ENCODE measurements at places on chromosomes 3 and 15.

GRCh38 chr15:72515591-72516389 is 41.7 kb downstream of the ARIH1 start:
- DNase-seq = no peak

GRCh38 chr3:127475391-127475790 is 115.1 kb downstream of the TPRA1 start:
- no peak for DNase-seq

DNA sequence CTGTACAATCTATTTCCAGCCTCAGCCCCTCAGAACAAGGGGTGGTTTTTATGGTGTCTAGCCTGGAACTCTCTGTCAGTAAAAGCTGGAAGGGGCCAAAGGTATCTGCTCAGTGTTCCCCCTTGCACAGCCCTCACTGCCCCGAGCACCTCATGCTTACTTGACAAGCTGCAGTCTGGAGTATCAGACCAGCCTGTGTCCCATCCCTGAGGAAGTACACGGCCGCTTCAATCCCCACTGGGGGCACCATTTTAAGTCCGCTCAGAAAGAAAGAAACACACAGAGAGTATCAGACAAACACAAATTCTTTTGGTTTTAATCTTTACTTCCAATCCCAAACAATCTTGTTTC is 32.4 kb downstream of the UMPS start:
- no peak for DNase-seq

DNA sequence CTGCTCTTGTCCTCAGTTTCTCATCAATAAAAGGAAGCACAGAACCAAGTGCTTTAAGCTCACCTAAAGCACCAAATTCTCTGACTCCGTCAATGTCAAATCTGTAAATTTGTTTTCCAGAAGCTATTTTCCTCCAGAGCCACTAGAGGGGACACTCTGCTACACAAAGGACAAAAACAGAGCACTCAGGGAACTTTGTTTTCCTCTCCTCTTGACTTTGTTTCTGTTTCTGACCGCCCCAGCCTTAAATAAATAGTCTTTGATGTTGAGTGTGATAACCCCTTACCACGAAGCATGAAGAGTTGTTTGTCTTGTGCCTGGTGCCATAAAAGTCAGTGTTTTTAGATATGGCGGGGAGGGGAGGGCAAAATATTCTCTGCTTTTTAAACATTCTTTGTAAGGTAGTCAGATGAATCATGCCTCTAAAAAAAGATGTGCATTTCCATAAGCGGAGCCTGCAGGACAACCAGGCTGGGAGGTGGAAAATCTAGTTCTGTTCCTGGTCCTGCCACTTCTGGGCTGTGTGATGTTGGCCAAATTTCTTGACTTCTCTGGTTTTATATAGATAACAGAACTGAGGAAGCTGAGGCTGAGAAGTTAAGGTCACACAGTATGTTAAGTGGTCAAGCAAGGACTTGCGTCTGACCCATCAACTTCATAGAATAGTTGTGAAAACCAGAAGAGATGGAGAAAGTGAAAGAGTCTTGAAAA is 7.3 kb upstream of the ZBTB38 start:
- DNase-seq = no peak

DNA sequence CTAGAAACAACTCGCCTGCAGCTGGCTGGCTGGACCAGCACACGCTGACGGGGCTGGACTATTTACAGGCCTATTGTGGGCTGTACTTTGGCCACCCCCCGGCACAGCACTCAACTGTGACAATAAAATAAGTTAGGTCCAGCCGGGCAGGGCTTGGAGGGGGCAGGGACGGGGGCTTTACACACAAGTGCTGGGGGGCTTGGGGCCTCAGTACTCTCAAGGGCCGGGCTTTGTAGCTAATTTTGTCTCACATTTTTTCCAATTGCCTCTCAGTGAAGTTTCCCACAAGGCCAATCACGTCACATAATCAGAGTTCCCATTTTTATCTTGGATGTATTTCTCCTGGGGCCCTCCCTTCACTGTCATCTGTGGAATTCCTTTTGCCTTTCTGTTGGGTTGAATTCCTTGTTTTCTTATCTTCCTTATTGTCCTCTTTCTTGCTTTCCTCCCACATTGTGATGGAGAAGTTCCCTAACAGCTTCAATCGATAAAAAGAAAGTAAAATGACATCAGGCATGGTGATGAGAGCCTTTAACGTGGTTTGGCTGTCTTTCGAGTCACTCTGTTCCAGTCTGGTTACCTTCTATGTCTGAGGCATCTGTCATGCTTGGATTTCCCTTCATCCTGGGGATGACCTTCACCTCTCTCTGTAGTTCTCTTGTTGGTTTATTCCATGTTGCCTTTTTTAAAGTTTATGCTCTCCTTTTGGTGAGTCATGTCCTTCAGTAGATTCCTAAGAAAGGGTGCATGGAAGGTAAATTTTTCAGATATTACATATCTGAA is 44.1 kb upstream of the CMTM7 start:
- DNase-seq = no peak

DNA sequence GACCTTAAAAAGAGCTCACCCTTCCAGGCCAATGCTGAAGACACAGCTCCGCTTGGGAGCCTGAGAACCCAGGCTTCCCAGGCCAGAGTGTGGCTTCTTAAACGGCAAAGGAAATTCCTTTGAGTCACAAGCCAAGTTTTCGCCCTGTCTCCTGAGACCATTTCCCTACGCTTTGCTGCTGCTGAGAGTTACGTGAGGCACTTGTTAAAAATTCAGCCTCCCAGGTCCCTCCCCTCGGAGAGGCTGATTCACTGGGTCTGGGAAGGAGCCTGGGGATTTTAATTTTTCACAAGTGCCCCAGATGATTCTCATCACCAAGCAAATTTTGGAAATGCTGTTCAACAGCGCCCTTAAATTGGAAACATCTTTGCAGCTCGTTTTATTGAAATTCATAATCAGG is 25.5 kb downstream of the RLBP1 start:
- DNase-seq = no peak

- DNase-seq = no peak
Observed at GRCh38 chr3:9951598-9951961, 628 bp downstream of the PRRT3 start.

DNA sequence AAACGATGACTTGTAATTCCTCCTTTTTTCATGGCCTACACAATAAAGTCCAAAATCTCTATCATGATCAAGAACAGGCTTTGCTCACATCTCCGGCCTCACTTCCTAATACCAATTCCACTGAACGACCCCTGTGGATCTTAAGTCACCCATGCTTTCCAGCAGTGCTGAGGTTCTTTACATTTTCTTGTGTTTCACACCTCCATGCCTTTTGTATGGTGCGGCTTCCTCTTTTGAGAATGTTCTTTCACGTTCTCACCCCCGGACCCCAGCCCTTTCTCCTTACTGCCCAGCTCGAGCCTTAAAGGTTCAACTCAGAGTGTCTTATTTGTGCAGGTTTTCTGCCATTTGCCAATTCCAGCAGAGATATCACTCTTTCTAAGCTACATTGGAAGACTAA is 70.1 kb downstream of the CSNK1G1 start:
- DNase-seq = no peak

DNA sequence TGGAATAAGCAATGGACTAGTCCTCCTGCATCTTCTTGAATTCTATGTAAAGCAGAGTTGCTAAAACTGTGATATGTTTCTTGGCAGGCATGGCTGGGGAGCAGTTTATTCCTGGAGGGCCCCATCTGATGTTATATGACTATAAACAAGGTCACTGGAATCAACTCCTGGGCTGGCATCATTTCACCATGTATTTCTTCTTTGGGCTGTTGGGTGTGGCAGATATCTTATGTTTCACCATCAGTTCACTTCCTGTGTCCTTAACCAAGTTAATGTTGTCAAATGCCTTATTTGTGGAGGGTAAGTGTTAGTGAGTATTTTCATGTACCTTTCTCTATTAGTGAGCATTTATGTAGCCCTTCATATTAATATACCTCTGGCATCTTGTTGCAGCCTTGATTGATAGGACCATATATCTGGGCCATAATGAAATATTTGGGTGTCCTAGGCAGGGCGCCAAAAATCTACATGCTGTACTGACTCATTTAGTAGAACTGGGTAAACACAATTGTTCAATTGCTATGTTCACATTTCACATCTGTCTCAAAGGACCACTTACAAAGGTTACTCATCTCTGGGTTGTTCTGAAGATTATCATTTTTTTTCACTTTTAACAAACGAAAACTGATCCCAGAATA is 52.6 kb upstream of the ADGRG7 start:
- no peak for DNase-seq

GRCh38 chr3:171815973-171816595 is 5.8 kb upstream of the PLD1 start:
- no peak for DNase-seq

- no peak for DNase-seq
Observed at GRCh38 chr3:156349111-156349510, 205.8 kb downstream of the SSR3 start.

- no peak for DNase-seq
Observed at GRCh38 chr3:21898316-21898715, 147.3 kb upstream of the ZNF385D start.

- DNase-seq = no peak
Observed at GRCh38 chr15:60469893-60470641, 8.9 kb downstream of the ICE2 start.

- DNase-seq = no peak
Observed at GRCh38 chr3:29079358-29079757, 201.5 kb upstream of the RBMS3 start.

DNA sequence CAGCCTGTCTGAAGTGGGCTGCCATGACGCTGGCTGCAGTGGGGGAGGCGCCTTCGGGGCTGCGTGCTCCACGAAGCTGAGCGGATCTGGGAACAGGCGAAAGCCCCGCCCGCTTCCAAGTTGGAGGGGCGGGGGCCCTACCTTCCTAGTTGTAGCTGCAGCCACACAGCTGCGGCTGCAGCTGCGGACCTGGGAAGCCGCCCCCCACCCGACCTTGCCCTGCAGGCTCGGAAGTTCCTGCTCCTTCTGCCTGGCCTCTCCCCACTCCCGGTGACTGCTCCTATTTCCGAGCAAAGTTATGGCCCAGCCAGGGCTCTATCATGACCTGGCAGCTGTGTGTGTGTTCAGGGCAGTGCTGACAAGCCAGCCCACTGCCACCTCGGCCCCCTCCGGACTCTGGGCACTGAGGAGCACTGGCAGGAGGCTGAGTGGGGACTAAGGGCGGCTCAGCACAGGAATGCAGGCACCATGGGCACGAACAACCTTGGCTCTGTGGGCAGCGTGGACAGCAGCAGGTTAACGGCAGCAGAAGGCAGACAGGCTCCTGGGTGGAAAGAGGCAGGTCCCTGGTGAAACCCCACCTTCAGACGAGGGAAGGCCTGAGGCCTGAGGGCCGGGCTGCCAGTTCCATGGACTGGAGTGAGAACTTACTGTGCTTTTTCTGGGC is 352.4 kb upstream of the TMCO5A start:
- DNase-seq = no peak

- DNase-seq = no peak
Observed at GRCh38 chr3:111152496-111152895, 80.9 kb downstream of the NECTIN3 start.

- DNase-seq = no peak
Observed at GRCh38 chr3:46850468-46850779, 12.8 kb downstream of the MYL3 start.

DNA sequence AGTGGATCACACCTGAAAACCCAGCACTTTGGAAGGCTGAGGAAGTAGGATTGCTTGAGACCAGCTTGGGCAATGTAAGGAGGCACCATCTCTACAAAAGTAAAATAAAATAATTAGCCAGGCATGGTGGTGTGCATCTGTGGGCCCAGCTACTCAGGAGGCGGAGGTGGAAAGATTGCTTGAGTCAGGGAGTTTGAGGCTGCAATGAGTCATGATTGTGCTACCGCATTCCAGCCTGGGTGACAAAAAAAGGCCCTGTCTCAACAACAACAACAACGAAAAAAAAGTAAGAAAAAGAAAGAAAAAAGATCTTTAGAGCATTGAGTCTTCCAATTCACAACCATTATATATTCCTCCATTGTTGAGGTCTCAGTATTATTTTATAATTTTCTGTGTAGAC is 192.4 kb upstream of the DPH6 start:
- no peak for DNase-seq

- DNase-seq = no peak
Observed at GRCh38 chr3:107947203-107947602, 143.6 kb downstream of the CD47 start.
